ENCODE measurements at places on chromosomes 5 and 9.
A peak's percentile ranks its signal among the peaks of the same experiment; 100 is the strongest.

GRCh38 chr9:73577848-73578247, 426.2 kb downstream of the ANXA1 start:
- DNase-seq, result no peak

- DNase-seq, result no peak
Observed at GRCh38 chr5:56496581-56497063, 263.5 kb upstream of the ANKRD55 start.

DNA sequence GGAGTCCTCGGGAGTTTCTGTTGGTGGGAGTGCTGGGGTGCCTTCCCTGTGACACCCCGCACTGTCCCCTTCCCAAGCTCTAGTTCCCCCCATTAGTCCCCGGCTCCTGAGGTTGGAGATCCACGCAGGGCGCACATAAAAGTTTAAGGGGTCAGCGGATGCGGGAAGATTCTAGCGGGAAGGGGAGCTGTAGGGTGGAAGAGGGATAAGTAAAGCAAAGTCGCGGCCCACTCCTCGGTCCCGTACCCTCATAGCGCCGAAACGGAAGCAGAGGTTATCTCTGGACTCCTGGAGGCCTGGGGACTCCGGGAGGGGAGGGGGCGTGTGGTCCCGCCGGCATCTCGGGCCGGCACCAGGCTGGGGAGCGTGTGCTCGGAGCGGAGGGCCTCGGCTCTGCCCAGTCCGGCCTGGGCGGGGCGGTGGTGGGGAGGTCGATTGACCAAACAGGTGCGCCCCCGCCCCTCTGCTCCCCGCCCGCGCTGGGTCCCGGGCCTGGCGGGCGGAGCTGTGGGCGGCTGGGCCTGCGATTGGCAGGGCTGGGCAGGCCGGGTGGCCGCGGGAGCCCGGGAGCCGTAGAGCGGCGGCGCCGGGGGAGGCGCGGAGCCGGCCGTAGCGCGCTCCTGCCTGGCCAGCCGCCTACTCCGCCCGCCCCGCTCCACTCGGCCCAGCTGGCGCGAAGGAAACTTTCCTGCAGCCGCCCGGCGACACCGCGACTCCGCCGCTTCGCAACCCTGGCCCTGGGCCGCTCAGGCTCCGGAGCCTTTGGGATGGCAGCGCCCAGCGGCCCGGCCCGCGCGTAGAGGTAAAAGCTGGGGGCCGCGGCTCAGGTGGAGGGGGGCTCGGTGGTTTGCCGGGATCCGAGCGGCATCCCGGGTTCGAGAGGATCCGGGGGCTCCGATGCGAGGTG, 52.2 kb upstream of the DAB2IP start:
- DNase-seq, result no peak

DNA sequence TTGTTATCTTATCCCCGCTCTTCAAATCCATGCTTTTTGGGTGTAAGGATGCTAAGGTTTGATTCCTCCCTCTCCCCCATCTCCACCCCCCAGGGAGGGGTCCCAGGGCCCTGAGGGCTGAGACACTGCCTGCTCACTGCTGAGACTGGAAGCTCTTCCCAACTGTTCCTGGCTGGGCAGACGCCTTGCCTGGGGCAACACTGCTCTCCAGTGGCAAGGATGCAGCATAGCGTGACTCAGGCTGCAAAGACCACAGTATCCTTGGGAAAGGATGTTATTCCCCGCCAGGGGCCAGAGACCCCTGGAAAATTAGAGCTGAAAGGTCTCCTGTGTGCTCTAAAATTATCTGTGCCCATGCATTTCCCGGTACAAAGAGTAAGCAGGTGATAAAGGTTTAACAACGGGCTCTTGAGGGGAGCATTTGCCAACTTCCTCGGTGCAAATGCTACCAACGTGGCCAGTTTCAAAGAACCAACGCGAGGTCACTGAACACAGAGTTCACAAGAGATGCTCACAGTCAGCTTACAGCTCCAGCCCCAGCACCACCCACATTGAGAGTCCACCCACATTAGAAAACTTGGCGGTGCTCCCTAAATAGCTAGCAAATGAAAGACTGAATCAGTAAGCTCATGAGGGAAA, 271.9 kb downstream of the NSG2 start:
- no peak for DNase-seq

GRCh38 chr9:93684806-93685543, 108.6 kb downstream of the PHF2 start:
- no peak for DNase-seq

DNA sequence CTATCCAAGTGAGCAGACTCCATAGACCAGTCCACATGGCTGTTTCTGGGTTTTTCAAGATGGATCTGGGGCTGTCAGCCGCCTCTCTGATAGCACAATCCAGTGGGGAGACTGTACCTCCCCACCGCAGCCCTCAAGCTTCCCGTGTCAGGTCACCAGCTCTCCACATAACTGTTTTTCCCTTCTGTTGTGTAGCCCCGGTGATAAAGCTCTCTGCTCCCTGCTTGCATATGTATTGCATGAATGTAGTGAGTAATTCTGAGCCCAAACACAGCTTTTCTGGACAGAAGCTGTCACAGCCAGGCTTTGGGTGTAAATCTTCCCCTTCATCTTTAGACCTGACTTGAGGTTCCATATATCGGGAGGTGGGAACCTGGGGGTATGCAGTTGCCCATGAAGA, 23.1 kb upstream of the CFAP157 start:
- DNase-seq, result no peak

DNA sequence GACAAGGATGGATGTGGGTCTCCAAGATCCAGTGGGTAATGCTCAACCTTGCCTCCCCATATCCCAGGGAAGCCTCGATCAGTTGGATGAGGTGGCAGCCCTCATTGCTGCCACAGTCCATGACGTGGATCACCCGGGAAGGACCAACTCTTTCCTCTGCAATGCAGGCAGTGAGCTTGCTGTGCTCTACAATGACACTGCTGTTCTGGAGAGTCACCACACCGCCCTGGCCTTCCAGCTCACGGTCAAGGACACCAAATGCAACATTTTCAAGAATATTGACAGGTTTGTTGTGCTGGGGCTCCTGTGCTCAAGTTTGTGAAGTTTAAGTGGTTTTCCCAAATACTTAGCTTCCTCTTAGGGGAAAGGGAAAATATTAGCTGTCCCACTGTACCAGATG, 74.0 kb downstream of the WDR41 start:
- DNase-seq, result no peak

DNA sequence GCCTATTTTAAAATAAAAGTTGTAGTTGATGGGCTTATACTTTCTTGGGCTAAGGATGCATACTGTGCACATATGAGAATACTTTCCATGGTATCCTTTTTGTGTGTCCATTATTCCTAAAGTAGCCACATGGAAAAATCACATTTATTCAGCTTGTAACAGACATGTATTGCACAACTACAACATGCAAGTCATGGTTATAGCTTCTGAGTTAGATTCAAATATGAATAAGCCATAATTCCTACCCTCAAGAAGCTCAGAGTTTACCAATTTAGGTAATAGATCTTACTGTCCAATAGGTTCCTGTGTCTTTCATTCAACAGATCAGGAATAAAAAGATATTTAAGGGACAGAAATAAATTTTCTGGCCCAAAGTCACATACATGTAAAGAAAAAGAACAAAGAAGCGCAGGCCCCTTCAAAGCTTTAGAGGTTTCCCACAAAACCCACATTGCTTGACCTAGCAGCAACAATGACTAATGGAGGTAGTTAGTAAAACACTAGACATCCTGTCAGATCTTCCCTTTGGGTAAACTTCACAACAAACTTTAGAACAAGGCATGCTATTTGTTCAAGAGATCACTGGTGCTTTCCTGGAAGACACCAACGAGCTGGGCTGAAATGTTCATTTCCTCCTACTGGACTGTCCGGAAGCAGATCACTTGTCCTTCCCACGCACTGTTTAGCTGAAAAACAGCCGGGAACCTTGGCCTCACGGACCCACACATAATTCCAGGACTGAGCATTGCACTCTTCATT, 78.4 kb upstream of the ITGA1 start:
- DNase-seq, result no peak

DNA sequence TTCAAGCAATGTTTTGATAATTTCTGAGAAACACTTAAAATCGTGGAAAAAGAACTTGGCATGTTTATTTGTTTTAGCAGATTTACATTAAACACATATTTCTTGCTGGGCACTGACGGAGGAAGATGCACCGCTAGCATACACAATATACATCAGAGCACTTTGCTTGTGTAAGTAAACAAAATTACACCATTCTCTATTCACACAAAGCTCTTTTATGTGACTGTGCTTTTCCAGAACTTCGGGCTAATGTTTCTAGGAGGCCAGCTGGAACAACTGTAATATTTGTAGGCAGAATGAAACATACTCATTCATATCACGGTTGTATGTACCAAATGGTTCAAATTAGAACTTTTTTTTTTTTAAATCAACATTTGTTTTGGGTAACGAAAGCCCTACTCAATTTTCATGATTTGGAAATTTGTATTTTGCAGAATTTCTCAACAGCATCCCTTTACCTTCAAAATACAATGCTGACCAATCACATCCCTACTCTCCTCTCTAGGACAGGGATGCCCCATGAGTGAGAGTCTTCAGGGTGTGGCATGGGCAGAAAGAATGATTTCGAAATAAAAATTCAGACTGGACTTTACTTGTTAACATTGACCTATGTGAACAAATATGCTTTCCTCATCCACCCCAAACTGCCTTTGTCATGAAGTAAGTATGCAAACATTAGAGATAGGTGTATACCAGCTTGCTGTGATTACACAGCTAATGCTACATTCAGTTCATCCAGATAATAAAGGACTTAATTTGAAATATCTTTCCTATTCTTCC, 425.1 kb downstream of the BNC2 start:
- DNase-seq, result no peak

DNA sequence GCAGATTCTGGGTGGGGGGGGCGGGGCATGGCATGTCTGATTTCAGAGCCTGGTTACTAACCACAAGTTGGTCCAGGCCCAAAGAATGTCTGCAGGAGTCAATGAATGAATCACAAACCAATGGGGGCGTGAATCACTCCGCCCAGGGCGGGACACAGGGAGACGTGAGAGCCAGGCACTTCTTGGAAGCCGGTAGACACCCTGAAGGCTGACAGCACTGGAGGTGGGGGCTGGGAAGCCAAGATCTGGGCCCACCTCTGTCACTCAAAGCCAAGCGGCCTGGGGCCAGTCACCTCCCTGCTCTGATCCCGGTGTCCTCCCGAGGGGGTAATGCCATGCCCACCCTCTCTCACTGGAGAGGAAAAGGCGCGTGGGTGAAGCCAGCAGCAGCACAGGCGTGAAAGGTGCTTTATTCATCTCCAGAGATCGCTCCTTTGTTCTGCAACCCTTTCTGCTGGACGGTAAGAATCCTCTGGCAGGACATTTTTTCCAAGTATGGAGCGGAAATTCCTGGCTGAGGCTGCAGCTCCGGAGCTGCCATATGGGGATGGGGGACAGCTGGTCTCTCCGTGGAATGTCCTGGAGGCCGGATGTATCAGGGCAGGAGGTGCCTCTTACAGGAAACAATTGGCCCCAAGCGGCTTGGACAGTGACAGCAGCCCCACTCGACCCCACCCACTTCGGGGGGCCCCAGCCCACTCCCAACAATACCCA, 85.0 kb downstream of the STK10 start:
- no peak for DNase-seq

DNA sequence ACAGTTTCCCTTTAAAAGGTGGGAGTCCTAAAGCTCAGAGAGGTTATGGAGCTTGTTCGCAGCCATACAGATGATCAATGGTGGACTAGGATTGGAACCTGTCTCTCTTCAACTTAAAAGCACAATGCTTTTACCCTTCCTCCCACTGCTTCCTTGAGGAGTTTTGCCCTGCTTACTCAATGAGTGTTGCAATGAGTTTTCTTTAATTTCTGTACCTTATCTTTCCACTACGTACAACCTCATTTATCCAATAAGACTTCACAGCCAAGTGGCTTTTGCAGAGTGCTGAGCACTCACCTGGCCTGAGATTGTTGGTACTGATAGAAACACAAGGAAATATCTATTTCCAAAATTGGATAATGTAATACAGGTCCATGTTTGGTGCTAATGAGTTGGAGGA, 64.7 kb upstream of the ANKRD55 start:
- no peak for DNase-seq

- DNase-seq, result no peak
Observed at GRCh38 chr5:168269937-168270330, 21.5 kb upstream of the WWC1 start.

GRCh38 chr5:2761921-2762488, 10.5 kb upstream of the IRX2 start:
- DNase-seq, result no peak

DNA sequence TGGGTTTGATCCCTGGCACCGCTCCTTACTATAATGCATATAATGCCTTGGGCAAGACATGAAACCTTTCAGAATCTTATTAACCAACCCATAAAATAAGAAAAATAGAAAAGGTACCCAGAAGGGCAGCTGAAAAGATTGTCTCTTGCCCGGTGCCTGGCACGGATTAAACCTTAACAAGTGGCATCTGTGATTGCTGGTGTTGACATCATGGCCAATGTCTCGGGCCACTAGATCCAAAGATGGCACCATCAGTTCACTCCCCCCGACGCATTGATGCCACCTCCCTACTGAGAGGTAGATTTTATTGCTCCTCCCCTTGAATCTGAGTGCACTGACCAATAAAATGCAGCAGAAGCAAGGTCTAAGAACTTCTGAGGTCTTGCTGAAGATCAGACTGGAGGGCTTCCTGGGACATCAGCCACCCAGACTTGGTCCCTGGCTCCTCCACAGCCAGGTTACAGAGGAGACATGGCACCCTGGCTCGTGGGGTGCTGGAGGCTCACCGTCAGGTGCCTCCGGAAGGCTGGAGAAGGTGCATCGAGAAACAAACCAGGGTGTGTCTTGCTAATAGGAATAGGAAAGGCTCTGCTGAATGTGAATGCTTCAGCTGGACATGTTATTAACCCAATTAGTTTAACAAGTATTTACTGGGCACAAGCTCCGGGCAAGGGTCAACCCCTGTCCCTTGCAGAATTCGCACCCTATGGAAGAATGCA, 80.0 kb upstream of the COL5A1 start:
- DNase-seq, result no peak

DNA sequence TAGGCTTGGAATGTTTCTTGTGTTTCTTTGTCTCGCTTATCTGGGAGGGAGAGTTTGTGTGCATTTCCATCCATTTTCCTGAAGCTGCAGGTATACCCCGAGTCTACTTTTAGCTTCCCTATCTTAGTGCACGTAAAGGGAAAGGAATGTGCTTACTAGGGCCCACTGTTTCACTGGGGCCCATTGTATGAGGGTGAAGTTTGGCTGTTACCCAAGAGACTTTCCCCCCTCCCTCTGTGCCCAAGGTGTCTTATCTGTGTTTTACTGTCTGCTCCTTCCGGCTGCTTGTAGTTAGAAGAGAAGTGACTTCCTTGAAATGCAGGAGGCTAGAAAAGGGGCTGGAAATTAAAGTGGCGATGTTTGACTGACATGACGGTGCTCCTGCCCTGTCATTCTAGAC, 12.1 kb upstream of the BTNL3 start:
- peak; percentile 2 for DNase-seq

All from CD4-positive, alpha-beta T cell treated with Interleukin-6 for 4 hours (primary cell).